ENCODE measurements at places on chromosomes 6 and 20.

DNA sequence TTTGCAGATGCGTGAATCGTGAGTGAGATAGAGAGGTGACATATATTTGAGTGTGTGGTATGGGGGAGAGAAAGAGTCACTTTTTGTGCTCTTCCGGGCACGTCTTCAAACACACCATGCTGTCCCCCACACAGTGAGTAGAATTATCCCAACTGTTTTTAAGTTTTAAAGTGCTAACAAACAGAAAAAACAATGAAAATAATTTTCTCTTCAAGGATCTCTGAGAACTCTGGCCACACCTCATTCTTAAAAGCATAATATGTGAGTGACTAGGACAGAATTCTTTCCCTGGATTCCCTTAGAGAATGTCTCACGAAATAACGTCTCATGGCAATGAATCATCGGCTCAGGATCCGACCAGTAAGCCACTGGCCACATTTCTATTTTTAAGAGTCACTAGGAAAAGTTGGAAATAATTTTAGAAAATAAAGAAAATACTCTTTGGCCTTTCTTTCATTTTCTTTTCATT is 235.7 kb upstream of the ZNF217 start:
- peak; percentile 12 for DNase-seq

DNA sequence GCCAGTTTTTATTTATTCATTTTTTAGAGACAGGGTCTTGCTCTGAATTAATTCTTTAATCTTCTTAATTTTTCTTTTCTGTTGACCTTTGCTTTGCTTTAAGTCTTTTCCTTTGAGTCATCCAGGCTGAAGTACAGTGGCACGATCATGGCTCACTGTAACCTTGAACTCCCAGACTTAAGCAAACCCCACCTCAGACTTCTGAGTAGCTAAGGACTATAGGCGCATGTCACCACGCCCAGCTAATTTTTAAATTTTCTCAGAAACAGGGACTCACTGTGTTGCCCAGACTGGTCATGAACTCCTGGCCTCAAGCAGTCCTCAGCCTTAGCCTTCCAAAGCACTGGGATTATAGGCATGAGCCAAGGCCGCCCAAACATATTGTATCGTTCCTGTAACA is 71.3 kb upstream of the GNRH2 start:
- no peak for DNase-seq

DNA sequence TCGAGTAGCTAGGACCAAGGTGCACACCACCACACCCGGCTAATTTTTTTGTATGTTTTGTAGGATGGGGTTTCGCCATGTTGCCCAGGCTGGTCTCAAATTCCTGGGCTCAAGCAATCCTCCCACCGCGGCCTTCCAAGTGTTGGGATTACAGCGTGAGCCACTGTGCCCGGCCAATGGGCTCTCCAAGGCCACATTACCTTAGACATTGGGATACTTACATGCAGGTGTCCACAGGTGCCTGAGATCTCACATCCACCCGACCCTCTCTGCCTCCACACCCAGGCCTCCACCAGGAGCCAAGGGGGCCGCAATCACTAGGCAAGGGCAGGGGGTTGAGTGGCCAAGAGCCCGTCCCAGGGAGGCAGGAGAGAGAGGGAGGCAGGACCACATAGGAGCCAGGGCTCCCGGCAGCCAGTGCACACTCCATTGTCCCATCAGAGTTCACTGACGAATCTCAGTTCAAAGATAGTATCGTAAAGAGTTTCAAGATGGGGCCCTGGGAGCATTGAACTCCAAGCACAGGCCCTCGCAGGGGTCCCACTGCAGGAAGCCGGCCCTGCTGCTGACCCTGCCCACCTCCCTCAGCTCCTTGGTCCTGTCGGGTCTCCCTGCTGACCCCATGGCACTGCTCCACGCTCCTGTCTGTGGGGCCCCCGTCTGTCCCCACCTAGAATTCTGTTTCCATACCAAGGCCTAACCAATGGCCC is 55.3 kb downstream of the SSR1 start:
- DNase-seq: no peak

GRCh38 chr20:24589815-24590177 is 120.4 kb downstream of the SYNDIG1 start:
- DNase-seq: no peak

- DNase-seq: no peak
These were observed 88.3 kb downstream of the CD24 start for GRCh38 chr6:106886081-106886843.

DNA sequence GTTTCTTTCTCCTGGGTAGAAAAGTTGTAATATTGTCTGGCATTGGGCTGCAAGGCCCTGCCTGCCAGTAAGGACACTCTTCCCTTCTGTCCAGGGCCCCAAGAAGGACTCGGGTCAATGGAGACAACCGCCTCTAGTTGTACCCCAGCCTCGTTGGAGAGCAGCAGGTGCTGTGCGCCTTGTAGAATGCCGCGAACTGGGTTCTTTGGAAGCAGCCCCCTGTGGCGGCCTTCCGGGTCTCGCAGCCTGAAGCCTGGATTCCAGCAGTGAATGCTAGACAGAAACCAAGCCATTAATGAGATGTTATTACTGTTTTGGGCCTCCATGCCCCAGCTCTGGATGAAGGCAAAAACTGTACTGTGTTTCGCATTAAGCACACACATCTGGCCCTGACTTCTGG is 37.0 kb downstream of the PLCG1 start:
- DNase-seq: no peak

- DNase-seq: no peak
These were observed 82.6 kb downstream of the ASXL1 start for GRCh38 chr20:32440758-32441078.

GRCh38 chr20:63932606-63933160 is 23.5 kb downstream of the UCKL1 start:
- no peak for DNase-seq

DNA sequence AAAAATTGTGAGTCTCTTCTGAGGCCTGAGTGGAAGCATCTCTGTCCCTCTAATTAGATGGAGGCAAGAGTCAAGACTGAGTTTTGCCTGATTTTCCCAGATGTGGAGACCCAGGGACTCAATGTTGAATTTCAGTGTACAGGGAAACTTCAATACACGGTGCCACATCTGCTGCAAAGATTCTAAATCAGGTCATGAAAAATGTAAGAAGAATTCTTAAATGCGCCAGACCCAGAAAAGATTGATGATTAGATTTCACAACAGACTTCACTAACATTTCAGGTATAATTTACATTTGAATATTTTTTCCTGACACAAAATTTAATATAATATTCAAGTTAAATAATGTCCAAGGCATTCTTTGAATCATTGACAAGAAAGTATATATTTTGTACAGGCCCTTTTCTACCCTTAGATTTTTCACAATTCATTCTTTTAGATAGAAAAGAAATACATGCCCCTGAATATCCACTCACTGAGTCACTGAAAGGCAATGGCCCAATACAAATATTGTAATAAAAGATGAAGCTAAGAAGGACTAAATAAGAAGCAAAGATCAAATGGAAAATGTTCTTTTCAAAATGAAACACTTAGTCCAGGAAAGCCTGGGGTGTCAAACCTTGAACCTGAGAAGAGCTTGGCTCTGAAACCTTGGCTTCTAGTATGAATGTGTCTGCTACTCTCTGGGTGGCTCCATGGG is 18.2 kb upstream of the HDGFL1 start:
- no peak for DNase-seq

Data from hematopoietic multipotent progenitor cell treated with erythropoietin and hydrocortisone succinate and interleukin-3 and kit ligand, for 15 days (in vitro differentiated cells).